RKO (cell line): ENCODE measurements at places on chromosomes 12 and 14.

DNA sequence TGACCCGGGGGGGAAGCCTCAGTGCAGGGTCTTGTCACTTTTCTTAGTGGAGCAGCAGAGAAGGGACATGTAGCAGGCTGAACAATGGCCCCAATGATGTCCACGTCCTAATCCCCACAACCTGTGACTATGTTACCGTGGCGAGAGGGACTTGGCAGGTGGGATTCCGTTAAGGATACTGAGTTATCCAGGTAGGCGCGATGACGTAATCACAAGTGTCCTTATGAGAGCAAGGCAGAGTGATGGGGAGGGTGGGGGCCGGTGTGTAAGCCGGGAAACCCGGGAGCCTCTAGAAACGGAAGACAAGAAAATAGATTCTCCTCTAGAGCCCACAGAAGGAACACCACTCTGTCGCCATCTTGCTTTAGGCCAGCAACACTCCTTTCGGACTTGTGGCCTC, 4.4 kb downstream of the OTUB2 start:
- no peak for DNase-seq

- DNase-seq, result no peak
Observed at GRCh38 chr12:54700301-54700700, 52.1 kb upstream of the DCD start.

GRCh38 chr12:51953864-51954263, 2.4 kb downstream of the ACVR1B start:
- DNase-seq, result no peak

DNA sequence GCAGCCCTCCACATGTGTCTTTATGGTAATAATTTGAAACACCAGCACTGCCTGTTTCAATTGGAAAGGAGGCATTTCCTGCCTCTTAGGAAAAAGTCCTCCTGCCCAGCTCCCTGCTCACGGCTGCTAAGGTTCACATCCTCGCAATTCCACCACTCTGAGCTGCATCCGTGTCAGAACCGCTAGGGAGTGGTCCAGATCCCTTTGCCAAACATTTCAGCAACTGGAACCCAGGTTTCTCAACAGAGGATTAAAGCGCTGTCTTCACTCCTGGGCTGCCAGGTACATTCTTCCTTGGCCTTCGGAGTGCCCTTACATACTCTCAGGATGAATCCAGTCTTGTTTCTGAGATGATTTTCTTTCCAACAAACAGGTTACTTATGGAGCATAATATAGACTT, 23.3 kb downstream of the C14orf132 start:
- no peak for DNase-seq

- DNase-seq, result no peak
Observed at GRCh38 chr14:73599499-73599898, 7.8 kb downstream of the ACOT4 start.

GRCh38 chr12:53591301-53592206, 34.6 kb downstream of the ATF7 start:
- DNase-seq, result no peak

DNA sequence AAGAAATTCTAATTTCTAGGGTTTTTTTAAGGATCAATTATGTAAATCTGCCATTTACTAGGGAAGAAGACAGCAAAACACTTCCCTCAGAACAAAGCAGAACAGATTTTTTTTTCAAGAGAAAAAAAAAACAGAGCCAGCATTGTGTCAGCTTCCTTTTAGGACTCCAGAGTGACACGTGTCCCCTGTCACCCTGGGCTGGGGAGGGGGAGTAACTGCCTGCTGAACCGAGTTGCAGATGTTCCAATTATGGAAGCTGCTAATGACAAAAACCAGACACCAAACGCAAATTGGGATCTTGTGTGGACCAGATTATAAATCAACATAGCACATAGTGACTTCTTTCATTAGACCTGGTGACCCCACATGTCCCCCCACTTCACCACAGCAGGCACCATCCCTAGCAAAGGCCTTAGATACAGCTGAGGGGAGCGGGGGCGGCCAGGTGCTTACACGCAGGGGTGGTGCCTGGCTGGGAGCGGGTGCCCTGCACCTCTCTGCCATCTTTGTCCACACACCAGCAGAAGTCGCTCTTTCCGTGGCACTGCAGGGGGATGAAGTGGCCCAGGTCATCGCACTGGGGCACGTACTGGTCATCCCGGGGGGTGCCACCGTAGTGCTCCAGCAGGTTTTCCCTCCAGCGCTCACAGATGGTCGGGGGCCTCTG, 25.4 kb downstream of the RTRAF start:
- no peak for DNase-seq

DNA sequence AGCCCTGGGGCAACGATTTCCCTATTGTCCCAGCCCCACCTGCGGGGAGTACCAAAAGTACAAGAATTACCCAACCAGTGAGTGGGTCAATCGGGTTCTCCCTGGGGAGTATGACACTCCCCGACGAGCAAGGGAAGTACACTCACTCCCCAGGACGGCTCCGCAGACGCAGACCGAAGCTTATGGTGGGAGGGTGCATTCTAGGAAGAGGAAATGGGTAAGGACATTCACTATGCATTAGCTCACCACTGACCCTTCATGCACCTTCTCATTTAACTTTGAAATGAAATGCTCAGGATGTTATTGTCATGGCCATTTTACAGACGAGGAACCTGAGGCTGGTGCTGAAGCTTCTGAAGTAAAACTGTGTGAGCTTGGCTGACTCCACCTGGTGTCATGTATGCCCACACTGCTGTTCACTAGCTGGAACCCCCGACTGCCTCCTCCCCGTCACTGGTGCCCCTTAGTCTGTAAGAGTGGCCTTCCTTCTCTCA, 45.8 kb upstream of the TMED10 start:
- DNase-seq, result peak; percentile 32

- DNase-seq, result no peak
Observed at GRCh38 chr14:101560534-101561113, 671 bp upstream of the DIO3 start.

GRCh38 chr12:23209793-23210192, 584.8 kb downstream of the ETNK1 start:
- DNase-seq, result no peak

DNA sequence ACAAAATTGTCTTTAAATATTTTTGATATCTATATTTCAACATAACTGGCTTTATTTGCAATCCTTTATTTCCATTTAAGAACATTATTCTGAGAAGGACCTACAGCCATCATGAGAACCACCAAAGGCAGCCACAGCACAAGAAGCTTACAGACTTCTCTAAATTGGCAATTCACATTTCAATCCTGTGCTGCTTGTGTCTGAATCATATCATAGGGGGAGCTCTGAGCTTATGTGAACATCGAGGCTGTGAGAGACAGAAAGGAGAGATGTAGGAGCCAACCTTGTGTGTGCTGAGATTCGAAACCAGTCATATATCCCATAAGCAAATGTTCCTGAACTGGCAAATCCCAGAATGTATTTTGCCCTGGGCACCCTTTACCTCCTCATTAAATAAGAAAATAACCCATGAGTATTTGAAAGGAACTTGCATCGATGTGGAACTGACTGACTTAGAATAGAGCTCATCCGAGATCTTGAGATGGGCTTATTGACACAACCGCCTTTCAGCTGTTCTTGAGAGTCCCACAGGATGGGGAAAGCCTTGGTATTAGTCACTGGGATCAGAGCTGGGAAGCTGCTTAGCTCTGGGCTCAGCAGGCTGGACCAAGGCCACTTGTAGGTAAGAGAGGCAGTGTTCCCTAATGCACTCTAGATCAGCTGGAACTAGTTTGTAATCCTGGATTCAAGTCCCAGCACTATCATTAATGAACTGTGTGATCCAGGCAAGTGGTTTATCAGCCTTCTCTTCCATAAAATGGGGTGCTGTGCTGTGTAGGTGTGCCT, 329.8 kb downstream of the CACNA1C start:
- no peak for DNase-seq

- no peak for DNase-seq
Observed at GRCh38 chr12:109461049-109461845, 15.9 kb downstream of the KCTD10 start.

GRCh38 chr12:105109465-105110212, 2.1 kb downstream of the WASHC4 start:
- DNase-seq, result peak; percentile 89

DNA sequence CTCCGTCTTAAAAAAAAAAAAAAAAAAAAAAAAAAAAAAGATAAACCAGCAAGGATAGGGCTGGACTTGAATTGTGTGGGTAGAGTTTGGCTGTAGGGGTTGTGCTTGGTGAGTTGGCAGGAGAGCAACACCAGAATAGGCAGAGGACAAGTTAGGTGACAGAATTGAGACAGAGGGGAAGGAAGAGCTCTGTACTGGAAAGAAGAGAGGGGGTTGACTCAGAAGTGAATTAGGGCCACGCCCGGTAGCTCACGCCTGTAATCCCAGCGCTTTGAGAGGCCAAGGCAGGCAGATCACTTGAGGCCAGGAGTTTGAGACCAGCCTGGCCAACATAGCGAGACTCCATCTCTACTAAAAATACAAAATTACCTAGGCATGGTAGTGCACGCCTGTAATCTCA, 6.1 kb upstream of the TMEM30B start:
- DNase-seq, result no peak

DNA sequence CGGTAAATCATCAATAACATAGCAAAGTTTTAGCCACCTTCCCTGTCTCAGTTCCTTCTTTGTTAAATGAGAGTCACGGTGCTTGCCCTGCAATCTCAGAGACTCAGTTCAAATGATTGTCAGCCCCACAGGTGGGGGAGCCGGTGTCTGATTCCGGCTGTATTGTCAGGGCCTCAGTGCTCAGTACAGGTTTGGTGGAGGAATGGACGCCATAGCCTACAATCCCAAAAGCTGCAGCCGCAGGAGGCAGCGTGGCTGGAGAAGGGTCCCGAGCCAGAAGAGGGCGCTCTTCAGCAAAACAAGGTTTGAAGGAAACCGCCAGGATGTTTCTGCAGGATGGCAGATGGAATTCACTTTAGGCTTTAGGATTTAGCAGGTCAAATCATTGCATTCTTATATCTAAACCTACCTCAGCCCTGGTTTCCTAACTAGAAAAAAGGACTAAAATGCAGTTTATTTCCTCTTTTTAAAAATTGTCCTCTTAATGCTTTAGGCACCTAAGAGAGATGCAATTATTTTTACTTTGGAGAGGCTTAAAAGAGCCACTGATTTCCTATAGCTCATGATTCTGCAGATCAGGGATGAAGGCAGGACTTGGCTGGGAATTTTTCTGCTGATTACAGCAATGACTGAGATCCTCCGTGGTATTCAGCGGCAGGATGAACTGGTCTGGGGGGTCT, 29.2 kb downstream of the FOS start:
- peak; percentile 79 for DNase-seq

DNA sequence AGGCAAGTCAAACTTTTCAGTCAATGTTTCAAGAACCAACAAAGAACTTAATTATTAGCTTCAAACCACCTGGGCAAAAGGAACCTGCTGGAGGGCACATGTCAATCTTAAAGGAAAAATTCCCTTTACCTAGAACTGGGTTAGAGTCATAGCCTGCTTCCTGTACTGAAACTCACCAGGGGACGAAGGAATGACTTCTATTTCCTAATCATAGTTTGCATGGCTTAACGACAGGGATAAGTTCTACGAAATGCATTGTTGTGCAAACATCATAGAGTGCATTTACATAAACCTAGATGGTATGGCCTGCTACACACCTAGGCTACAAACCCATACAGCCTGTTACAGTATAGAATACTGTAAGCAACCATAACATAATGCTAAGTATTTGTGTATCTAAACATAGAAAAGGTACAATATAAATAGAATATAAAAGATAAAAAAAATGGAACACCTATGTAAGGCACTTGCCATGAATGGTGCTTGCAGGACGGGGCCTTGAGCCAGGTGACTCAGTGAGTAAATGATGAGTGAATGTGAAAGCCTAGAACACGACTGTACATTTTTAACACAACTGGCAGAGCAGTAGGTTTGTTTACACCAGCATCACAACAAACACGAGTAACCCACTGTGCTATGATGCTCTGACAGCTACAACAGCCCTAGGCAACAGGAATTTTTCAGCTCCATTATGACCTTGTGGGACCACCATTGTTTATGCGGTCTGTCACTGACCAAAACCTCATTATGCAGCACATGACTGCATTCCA, 234.9 kb upstream of the CAND1 start:
- DNase-seq, result peak; percentile 28

DNA sequence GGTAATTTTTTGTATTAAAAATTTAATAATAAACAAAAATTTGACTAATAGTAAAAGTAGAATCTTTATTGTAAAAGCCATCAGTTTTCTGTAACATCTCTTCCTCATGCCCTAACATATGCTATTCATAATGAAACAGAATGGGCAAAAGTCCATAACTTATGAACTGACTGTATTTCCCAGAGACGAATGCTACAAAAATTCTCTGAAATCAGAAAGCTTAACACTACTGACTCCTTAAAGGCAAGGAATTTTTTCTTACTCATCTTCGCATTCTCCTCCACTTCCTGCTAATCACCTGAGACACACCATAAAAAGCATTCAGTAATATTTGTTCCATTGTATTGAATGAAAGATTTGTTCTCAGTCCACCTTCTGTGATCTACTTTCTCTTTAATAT, 17.6 kb downstream of the MON2 start:
- peak; percentile 22 for DNase-seq

DNA sequence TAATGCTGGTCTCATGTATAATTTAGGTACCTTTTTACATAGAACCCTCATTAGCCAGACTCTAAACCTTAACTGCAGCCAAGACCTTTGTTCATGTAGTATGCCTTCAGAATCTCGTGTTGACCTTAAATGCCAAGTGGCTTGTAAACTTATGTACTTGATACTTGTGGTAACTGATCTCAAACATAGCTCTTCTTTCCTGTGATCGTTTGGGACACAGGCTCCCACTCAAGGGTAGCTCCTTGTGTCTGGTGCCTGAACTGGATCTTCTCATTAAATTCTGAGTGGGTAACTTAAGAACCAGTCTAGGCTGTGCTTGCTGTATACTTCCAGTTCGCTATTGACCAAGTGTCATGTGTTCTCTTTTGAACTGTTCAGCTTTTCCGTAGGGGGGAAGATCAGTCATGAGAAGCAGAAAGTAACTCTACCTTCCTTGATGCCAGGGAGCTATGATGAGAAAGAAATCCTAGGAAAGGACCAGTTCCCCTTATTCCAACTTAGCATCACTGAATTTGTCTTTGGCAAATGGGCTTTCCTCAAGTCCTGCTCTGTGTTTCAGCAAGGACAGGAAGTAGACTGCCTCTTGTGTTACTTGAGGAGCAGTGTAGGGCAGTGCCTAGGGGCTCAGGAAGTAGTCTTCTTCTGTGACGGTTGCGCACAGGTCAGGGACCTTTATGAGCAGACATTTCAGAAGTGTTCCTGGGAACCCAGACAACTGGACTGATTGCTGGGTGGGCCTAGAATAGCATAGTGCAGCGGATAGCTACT, 2.5 kb downstream of the LGALS3 start:
- DNase-seq, result peak; percentile 27

GRCh38 chr12:122174155-122174845, at the start of gene IL31:
IL31 (minus strand) TSS chr12:122174221; CDS start chr12:122174172, 49 bp downstream.
- no peak for DNase-seq

GRCh38 chr12:86435053-86435452, 178.9 kb upstream of the MGAT4C start:
- no peak for DNase-seq

DNA sequence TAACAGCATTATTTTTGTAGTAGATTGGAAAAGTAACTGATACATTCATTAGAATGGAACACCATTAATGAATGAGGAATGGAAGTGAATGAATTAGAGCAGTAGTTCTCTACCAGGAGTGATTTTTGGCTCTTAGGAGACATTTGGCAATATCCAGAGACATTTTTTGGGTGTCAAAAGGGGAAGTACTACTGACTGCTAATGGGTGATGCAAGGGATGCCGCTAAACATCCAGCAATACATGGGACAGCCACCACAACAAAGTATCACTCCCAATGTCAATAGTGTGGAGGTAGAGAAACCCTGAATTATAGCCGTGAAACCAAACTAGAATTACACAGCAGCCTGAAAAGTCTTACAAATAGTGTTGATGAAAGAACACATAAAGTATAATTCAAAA, 1.5 kb downstream of the CHURC1 start:
- no peak for DNase-seq

- no peak for DNase-seq
Observed at GRCh38 chr12:46027172-46027571, 36.8 kb upstream of the SCAF11 start.
